SJSA1 (cell line): ENCODE measurements at places on chromosomes 5 and 9. TPM values are rescaled to one million over a fixed set of nuclear protein-coding genes. Genes with fewer than 3 reads are reported as not detected.

DRD1 gene
- total RNA-seq, result 10.0 and 14.0 TPM in 2 replicates

C5orf52 gene
- total RNA-seq, result not detected in 2 replicates

ISL1 gene
- total RNA-seq, result 0.71 TPM in 1 of 2 replicates, not detected in the other

ZNF618 gene
- 1.1 and 4.7 TPM in 2 replicates for total RNA-seq

PLCXD3 gene
- total RNA-seq, result not detected in 2 replicates

TMEM252 gene
- total RNA-seq, result not detected in 2 replicates

- no peaks in the 10 kb centered on the region for H3K27me3 ChIP-seq
- peaks cover 20% of the 10 kb centered on the region for H3K4me1 ChIP-seq
- DNase-seq, result peak; percentile 19
- no peaks in the 10 kb centered on the region for H3K36me3 ChIP-seq
- H3K27ac ChIP-seq, result no peak overlapping the region; the same call in 1 of the 2 replicates
Measured at GRCh38 chr9:16236311-16236710, 634.2 kb downstream of the BNC2 start.

DNA sequence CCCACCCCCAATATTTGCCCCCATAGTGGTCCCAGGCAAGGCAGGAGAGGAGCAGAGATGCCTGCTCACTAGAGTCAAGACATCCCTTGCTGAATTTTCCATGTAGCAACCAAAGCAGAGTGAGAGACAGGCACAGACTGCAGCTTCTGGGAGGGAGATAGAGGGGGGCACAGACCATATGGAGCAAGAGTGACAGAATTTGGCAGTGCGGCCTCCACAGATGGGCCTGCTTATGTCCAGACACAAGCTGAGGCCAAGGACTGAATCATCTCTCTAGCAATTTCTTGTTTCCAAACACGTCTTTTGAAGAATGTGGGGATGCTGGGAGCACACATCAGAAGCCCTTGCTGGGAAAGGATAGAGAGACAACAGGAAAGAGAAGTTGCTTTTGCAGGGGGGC is 53.0 kb upstream of the ALDH1B1 start:
- no peaks in the 10 kb centered on the region for H3K27me3 ChIP-seq
- H3K27ac ChIP-seq, result no peak overlapping the region
- no peak overlapping the region for H3K4me3 ChIP-seq

- no peaks in the 10 kb centered on the region for H3K36me3 ChIP-seq
- no peaks in the 10 kb centered on the region for H3K27me3 ChIP-seq
- DNase-seq, result no peak
Measured at GRCh38 chr9:35842020-35842745, 13.2 kb downstream of the TMEM8B start.

- H3K4me3 ChIP-seq, result no peak overlapping the region
- DNase-seq, result peak; percentile 53
- no peak overlapping the region for H3K27ac ChIP-seq
- H3K36me3 ChIP-seq, result no peaks in the 10 kb centered on the region
- no peaks in the 10 kb centered on the region for H3K4me1 ChIP-seq
Measured at GRCh38 chr5:115068239-115069086, 101.2 kb downstream of the TRIM36 start.

DNA sequence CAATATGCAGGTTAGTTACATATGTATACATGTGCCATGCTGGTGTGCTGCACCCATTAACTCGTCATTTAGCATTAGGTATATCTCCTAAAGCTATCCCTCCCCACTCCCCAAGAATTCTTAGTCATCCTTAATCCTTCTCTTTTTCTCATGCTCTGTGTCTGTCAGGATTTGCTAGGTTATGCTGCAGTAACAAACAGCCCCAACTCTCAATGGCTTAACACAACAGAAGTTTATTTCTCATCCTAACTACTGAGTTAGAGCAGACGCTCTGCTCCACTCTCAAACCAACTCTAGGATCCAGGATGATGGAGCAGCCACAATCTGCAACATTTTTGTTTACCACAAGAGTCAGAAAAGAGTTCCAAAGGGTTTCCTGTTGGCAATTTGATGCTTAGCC is 28.2 kb upstream of the FAM169A start:
- no peak overlapping the region for H3K4me3 ChIP-seq
- H3K27me3 ChIP-seq, result no peaks in the 10 kb centered on the region
- no peak for DNase-seq
- no peaks in the 10 kb centered on the region for H3K36me3 ChIP-seq
- no peak overlapping the region for H3K27ac ChIP-seq

DNA sequence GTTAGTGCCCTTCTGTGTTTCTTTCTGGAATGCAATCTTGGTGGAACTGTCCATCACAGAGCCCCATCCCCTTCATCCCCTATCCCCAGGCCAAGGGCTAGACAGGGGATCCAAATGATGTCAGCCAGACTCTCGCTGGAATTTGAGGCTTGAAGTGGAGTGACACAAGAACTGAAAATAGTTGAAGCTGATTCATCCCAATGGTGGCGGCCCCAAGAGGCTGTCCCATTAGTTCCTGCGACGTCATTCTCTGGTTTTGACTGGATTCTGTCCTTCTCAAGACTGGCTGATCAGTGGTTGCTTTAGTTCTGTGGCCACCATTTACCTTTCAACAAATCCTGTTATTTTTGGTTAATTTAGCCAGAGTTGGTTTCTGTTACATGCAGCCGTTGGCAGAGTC is 59.9 kb downstream of the SUB1 start:
- no peak overlapping the region for H3K27ac ChIP-seq
- peaks cover 25% of the 10 kb centered on the region for H3K4me1 ChIP-seq
- H3K4me3 ChIP-seq, result no peak overlapping the region
- H3K36me3 ChIP-seq, result no peaks in the 10 kb centered on the region

DNA sequence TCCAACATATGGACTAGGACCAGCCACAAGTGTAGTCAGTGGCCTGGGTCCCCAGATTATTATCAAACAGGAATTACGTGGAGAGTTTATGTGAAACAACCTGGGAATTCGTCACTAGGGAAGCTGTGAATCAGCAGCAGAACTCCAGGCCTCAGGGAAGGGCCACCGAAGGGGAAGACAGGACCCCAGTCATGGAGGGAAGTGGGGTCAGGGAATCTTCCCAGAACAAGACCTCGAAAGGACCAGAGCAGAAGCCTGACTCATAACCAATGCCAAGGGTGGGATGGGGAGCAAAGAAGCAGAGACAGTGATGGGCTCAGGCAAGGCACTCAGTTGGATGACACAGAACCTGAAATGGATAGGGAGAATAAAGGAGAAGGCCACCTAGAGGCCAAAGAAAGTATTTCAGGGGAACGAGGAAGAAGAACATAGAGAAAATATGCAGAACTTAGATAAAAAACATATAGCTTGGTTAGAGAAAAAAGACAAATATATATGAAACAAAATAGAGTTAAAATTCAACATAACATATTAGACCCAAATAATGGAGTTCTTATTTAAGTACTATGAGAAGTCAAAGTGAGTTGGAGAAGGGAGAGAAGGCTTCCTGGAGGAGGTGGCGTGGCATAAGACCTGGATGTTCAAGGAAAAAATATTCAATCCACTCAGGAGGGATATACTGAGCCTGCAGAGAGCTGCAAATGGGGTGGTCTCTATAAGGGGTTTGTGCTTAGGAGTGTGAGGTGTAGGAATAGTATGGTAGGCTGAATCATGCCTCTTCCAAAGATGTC is 66.7 kb upstream of the CAST start:
- DNase-seq, result no peak
- no peak overlapping the region for H3K4me3 ChIP-seq
- peaks cover 14% of the 10 kb centered on the region for H3K4me1 ChIP-seq
- H3K27me3 ChIP-seq, result no peaks in the 10 kb centered on the region
- H3K36me3 ChIP-seq, result no peaks in the 10 kb centered on the region

DNA sequence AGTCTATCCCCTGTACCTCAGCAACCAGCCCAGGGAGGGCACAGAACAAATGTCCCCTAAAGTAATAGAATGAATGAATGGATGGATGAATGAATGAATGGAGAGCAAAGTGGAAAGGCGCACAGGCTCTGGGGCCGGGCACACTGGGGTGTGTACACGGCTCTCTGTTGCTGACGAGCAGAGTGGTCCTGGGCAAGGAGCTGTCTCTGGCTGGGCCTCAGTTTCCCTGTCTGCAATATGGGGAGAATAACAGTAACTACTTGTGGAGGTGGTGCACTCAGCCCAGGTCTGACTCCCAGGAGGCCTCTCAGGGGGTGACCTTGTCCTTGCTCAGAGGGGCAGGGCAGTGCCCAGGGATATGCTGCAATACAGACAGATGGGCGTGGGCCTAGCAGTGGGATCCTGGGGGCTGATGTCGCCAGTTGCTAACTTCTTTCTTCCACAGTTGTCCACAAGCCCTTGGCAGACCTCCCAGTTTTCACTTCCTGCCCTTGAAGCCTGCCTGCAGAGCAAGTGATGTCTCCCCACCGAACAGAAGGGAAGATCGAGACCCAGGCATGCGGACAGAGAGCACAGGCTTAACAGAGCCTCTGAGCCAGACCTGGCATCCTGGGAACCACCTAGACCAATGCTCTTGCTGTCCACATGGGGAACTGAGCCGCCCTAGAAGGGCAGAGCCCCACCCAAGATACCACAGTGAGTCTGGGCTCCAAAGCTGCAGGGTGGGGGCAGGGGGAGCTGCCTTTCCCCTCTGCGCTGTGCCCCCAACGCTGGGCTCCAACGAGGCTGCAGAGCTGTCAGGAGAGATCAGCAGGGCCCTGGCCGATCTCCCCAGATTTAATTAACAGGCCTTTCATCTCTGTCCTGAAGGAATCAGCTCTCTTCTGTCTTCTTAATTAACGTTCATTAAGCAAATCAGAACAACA is 13.6 kb upstream of the LAMC3 start:
- H3K4me1 ChIP-seq, result peaks cover 6% of the 10 kb centered on the region; the same call in 1 of the 2 replicates
- no peak overlapping the region for H3K27ac ChIP-seq
- H3K4me3 ChIP-seq, result no peak overlapping the region
- DNase-seq, result no peak

GRCh38 chr5:28729067-28729466 is 1690.7 kb upstream of the CDH9 start:
- H3K27me3 ChIP-seq, result no peaks in the 10 kb centered on the region

- H3K36me3 ChIP-seq, result no peaks in the 10 kb centered on the region
- no peak overlapping the region for H3K4me3 ChIP-seq
- no peaks in the 10 kb centered on the region for H3K4me1 ChIP-seq
- H3K27ac ChIP-seq, result no peak overlapping the region
- no peaks in the 10 kb centered on the region for H3K27me3 ChIP-seq
- no peak for DNase-seq
Measured at GRCh38 chr9:123157221-123157620, 111.2 kb downstream of the STRBP start.

DNA sequence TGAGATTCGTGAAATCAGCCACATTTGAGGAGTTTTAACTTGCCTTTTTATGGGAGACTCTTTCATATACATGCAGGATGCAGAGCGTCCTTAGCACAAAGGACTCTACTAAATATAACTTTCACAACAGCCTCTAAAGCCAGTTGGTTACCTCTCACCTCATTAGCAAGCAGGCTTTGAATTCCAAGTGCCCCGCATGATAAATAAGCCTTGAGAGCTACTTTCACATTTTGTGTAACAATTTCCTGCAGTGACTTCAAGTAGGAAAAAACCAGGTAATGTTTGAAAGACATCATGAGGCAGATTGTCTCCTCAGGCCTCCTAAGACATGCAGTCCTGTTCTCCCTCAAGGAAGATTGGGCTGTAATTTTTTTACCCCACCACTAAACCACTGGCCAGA is 50.5 kb downstream of the RALGPS1 start:
- no peak overlapping the region for H3K4me3 ChIP-seq
- no peak overlapping the region for H3K27ac ChIP-seq
- H3K27me3 ChIP-seq, result no peaks in the 10 kb centered on the region
- no peak for DNase-seq
- no peaks in the 10 kb centered on the region for H3K36me3 ChIP-seq
- H3K4me1 ChIP-seq, result no peaks in the 10 kb centered on the region

- H3K27ac ChIP-seq, result no peak overlapping the region
- H3K27me3 ChIP-seq, result no peaks in the 10 kb centered on the region
- H3K36me3 ChIP-seq, result 0 out of 2 replicates have a peak, but pooled peaks cover 4% of the 10 kb centered on the region
- DNase-seq, result no peak
Measured at GRCh38 chr9:129072171-129072570, 8.7 kb upstream of the DOLPP1 start.

DNA sequence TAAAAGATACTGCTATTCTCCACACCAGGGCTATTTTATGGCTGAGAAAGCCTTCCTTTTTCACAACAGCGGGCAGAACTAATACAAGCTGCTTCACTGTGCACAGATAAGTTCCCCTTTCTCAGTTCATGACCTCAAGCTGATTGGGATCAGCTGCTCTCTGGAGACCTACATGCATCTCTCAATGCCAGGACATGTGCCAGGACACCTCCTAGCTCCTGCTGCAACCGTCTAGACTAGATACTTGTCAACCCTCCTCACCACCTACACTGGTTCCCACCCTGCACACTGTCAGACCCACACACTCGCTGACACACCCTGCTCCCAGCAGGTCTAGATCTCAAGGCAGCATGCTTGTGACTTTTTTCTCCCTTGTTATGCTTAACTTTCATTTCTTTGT is 39.8 kb downstream of the STARD4 start:
- DNase-seq, result no peak
- no peaks in the 10 kb centered on the region for H3K36me3 ChIP-seq
- no peaks in the 10 kb centered on the region for H3K4me1 ChIP-seq

DNA sequence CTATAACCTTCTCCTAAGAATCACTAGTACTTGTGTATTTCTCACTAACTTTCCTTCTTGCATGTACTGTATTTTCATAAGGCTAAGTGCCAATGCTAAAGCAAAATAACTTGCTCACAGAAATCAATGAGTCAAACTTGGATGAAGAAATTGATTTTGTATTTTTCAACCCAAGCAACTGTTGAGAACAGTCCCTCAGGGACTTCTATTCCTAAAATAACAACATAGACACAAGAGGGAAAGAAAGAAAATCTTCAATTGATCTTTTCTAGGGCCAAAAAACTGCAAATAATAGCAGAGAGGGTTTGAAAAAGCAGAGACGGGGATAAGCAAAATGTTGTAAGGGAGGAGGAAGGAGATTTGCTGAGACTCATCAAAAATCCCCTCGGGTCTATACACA is 69.8 kb downstream of the HABP4 start:
- no peak overlapping the region for H3K4me3 ChIP-seq
- H3K27ac ChIP-seq, result no peak overlapping the region
- no peak for DNase-seq
- H3K36me3 ChIP-seq, result peaks cover 23% of the 10 kb centered on the region

DNA sequence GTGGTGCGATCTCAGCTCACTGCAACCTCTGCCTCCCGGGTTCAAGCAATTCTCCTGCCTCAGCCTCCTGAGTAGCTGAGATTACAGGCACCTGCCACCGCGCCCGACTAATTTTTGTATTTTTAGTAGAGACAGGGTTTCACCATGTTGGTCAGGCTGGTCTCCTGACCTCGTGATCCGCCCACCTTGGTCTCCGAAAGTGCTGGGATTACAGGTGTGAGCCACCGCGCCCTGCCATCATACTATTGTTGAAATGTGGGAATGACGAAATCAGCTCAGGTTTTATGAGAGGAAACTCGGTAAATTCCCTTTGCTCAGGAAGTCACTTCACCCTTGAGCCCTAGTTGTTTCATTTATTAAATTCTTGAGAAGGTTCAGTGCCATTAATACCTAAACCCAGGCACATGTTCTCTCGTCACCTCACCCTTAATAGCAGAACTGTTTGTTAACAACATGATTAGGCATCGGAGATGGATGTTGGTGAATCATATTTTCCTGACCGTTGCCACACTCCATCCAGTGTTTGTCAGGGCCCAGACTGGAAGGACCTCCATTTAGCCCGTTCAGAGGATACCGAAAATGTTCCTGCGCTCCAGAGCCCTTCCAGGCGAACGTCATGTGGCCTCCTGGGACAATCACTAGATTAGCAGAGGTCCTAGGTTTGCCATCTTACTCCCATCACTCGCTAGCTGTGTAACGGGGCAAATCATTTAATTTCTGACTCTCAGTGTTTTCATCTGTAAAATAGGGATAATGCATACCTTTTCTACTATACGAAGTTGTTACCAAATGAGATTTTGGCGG is 20.0 kb upstream of the CREBRF start:
- no peak overlapping the region for H3K4me3 ChIP-seq
- H3K36me3 ChIP-seq, result peaks cover 38% of the 10 kb centered on the region
- H3K27me3 ChIP-seq, result no peaks in the 10 kb centered on the region
- no peak overlapping the region for H3K27ac ChIP-seq
- DNase-seq, result no peak
- peaks cover 17% of the 10 kb centered on the region for H3K4me1 ChIP-seq

- no peaks in the 10 kb centered on the region for H3K27me3 ChIP-seq
Measured at GRCh38 chr5:137252512-137252911, 246.6 kb downstream of the SPOCK1 start.
